Kidney tubule cell (primary cell): ENCODE measurements at places on chromosomes 11 and 22.

DNA sequence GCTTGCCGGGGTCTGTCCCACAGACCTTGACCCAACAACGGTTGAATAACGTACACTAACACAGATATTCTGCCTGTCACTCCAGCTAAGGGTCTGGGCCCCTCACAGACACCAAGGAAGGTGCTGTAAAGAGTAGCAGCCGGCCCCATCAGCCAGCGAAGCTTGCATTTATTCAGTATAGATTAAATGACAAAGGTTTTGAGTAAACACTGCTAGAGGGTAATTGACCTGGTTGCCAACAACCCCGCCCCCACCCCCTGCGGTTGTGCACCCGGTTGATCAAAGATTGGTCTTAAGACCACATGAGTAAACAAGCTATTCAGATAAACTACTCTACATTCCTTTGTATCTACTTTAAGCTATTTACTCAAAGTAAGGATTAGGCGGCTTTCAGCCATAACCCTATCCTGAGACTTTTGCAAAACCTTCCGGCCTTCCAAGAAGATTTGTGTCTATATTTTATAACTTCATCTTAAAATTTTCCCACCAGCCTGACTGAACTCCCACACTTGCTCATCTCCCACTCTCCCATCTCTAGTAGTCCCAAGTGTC, 4.8 kb upstream of the CKAP5 start:
- DNase-seq: no peak

DNA sequence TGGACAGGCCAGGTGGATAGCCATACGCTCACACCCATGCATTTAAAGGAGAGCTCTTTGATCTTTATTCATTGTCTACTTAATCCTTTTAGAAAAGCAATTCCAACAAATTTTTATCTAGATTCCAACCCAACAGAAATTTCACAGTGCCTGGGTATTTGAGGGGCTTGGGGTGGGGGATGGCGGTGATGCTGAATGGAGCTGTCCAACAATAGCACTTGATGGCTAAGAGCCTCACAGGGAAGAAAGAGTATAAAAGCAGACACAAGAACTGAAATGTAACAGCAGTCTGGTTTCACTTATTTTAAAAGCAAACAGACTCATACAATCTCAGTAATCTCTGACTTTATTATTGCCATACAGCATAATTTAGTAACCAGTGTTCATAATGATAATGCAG, 101.8 kb upstream of the SORL1-AS1 start:
- no peak for DNase-seq

DNA sequence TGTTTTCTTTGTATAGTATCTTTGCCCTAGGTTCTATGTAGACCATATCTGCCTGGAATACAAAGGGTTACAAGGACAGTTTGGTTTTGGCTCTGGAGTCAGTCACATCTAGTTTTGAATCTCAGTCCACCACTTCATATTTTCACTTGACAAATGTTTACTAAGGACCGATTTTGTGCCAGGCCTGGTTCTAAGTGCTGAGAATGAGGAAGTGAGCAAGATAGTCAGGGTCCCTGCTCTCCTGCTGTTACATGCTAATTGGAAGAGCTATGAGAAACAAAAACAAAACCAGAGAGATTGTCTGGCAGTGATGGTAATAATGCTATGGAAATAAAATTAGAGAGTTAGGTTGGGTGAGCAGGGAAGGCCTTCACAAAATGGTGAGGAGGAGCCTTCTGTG, 66.1 kb upstream of the ARHGAP20 start:
- peak; percentile 7 for DNase-seq

- no peak for DNase-seq
Measured at GRCh38 chr11:126938718-126939117, 61.9 kb downstream of the KIRREL3 start.

- DNase-seq: peak; percentile 5
Measured at GRCh38 chr11:105000797-105001196, 22.2 kb downstream of the CASP5 start.

- peak; percentile 48 for DNase-seq
Measured at GRCh38 chr11:96105197-96105895, 181.4 kb upstream of the MTMR2 start.

DNA sequence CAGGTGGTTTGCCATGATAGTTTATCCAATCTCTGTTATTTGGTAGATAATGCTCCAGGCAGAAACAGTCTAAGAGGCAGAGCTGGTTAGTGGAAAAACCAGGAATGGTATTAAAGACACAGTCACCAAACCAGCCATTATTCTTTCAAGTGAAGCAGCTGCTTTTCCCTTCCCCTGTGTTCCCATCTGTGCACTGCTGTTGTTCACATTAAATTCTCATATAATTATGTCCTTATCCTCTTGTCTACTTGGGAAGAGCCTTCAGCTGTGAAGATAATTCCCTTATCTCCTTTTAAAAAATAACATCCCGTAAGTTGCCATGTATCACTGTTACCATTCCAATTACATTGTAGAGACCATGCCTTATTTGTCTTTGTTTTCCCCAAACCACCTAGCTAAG, 5.2 kb upstream of the TBCEL start:
- no peak for DNase-seq

- DNase-seq: no peak
Measured at GRCh38 chr22:31866918-31867317, 77.4 kb upstream of the YWHAH start.

- DNase-seq: no peak
Measured at GRCh38 chr11:97751952-97752351, 1268.8 kb upstream of the CNTN5 start.
